ENCODE measurements at places on chromosomes 4 and X.

DNA sequence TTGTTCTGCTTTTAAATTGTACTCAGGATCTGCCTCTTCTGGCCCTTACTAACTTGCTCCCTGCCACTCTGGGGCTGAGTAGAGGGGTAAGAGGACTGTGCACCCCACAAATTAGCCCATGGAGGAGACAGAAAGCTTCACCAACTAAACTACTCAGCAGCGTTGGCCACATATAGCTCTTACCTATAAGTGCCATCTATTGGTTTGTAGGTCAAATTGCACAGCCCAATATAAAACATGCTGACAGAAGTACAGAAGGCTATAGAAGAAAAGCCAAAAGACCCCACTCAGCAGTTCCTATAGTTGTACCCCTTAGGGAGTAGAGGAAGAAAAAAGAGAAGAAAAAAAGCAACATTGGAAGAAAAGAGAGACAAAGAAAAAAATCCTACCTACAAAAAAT is 341.2 kb upstream of the FMR1 start:
- no peak for DNase-seq

DNA sequence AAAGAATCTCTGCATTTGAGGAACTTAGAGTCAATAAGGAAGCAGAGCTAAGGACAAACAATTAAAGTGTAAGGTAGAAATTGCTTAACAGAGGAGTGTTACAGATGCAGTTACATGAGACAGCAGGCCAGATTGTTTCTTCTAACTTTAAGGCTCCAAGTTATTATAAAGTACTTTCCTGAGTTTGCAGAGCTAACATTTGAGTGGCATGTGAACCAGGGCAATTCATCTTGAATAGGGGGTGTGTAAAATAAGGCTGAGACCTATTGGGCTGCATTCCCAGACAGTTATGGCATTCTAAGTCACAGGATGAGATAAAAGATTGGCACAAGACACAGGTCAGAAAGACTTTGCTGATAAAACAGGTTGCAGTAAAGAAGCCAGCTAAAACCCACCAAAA is 7.6 kb upstream of the LNX1 start:
- DNase-seq, result no peak

DNA sequence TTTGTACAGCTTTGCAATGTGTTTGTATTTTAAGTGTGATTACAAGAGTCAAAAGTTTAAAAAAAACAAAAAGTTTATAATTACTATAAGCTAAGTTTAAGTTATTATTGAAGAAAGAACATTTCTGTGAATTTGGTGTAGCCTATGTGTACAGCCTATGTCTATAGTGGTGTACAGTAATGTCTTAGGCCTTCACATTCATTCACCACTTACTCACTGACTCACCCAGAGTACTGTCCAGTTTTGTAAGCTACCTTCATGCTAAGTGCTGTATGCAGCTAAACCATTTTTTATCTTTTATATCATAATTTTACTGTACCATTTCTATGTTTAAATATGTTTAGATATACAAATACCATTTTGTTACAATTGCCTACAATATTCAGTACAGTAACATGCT is 182.3 kb downstream of the RPA4 start:
- no peak for DNase-seq

DNA sequence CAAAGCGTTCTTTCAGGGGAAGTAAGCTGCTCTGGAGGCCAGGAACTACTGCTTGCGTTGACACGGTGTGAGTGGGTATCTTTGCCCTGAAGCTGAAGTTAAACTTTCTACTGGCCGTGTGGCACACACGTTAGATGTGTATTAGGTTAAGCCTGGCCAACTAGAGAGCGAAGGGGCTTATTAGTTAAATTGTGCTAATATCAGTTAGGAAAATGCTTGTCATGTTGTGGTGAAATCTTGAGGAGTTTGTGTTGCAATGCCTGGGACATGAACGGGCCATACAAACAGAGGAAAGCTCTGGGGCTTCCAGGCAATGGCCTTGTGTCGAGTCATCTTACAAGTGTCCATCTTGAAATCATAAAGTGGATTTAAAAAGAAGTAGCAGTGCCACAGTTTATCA is 62.6 kb downstream of the NSUN7 start:
- DNase-seq, result no peak

DNA sequence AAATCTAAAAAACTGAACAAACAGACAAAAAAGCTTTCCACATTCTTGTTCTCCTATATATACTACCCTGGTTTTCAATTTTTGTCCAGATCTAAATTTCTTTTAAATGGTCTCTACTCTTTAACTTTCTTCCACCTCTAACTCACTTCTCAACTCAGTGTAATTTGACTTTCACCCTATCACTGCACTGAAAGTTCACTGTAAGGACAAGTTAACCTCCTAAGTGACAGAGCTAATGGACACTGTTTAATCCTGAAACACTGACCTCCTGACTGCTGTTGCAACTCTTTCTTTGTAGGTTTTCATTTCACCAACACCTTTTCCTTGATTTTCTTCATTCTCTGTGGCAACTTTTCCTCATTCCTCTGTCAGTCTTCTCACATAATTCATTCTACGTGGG is 50.0 kb downstream of the ATOH1 start:
- no peak for DNase-seq

DNA sequence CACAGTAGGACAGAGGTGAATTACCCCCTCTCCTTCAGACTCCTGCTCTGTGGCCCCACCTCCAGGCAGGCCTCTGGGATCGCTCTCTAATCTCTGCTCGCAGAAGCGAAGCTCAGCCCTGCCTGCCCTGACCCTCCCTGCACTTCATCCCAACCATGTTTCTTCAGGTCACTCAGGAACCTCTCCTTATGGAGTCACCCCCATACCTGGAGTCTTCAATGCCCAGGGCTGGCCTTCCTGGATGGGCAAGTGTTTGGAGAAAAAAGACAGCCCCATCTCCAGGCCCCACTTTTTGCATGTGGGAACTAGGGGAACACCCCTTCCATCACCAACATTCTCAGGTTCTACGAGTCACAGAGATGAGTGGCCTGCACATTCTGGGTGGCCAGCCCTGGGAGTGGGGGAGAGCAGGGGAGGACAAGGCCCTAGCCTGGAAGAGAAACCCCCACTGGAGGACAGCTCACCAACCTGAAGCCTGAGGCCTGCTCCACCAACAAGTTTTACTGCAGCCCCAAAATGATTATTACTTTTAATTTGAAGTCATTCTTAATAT is 90.8 kb downstream of the PPP2R2C start:
- no peak for DNase-seq

Measured in CD4-positive, alpha-beta T cell treated with Interleukin-12 subunit alpha and Interleukin-12 subunit beta, for 1 hour (primary cell).